ENCODE measurements at places on chromosomes 3 and 15. TPM values are rescaled to one million over a fixed set of nuclear protein-coding genes. Genes with fewer than 3 reads are reported as not detected.

DNA sequence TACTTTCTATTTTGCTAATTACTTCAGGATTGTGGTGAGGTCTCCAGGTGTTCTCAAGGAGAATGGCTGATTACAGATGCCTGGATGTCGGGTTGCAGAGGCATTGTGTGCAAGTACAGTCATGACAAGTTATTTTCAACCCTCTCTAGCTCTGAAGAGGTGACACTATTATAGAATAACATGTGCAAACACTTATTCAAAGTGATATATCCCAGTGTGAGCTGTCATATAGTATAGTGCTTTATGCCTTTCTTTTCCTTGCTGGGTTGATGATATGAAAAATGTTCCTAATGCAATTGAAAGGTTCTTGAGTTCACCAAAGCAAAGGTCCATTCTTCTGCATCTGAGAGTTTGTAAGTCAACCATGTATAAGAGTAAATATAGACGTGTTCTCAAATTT is 167.2 kb downstream of the SPATA16 start:
- no peak for DNase-seq

GRCh38 chr3:54283470-54283869 is 161.1 kb downstream of the CACNA2D3 start:
- DNase-seq: no peak

Gene DAZL
- not detected for polyA plus RNA-seq

DNA sequence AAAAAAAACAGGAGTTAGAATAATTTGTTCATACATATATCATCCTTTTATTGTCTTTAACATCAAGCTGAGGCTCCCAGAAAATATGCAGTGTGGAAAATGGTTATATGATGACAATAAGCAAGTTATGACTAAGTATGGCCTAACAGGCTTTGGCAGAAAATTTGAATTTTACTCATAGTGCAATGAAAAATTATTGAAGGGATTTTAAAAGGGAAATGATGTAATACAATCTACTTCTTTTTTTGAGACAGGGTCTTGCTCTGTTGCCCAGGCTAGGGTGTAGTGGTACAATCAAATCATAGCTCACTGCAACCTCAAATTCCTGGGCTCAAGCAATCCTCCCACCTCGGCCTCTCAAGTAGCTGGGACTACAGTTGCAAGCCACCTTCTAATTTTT is 78.7 kb downstream of the FAIM start:
- DNase-seq: peak; percentile 20

DNA sequence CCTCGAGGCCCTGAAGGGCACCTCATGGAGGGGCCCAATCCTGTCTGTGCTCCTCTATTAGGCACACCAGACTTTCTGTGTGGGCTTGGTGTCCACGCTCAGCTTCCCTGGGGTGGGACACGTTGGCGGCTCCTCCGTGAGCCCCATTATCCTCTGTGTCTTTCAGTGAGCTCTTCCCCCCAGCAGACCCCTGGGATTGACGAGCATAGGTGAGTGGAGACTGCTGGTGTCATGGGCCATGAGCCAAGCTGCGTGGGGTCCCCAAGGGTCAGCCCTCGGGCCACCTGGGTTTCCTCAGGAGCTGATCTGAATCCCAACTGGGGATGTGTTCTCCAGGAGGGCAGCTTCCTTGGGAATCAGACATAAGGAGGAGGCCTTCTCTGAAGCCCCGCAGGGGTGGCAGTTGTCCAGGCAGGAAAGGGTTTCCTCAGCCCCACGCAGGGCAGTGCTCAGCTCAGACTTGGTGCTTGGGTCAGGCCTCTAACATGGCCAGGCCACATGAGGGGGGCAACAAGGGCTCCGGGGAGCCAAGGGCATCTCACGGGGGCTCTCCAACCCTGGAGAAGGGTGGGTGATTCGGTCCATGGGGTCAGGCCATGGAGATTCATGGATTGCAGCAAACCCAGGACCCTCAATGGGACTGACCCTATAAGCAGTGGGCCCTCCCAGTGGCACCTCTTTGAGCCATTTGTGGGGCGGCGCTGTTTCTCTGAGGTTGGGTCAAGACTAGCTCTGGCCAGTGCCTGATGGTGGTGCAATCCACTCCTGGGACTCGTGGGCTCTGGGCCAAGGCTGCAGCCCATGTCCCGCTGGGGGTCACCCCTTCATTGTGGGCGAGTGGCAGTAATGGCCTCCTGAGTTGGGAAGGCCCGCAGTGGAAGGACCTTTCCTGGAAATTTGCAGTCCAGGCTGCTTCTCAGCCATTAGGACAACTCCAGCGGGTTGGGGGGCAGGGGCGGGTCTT is 222.5 kb downstream of the SNRPN start:
- DNase-seq: no peak

DNA sequence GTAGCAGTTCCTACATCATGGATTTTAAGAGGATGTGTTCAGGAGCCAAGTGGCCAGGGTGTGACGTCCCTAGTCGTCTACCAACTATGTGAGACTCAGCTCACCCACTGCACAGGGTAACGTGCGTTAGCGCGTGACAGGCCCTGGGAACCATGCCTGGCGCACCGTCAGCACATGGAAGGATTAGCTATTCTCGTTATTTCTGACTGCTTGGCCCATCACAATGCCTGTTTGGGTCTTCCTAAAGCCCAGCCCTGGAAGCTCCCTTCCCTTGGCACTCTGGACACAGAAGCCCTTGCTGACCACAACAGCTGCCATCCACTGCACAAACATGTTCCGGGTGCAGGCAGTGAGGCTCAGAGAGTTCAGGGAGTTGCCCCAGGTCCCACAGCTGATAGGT is 91.0 kb upstream of the RPL32 start:
- no peak for DNase-seq

Gene SLC22A13
- polyA plus RNA-seq: not detected

DNA sequence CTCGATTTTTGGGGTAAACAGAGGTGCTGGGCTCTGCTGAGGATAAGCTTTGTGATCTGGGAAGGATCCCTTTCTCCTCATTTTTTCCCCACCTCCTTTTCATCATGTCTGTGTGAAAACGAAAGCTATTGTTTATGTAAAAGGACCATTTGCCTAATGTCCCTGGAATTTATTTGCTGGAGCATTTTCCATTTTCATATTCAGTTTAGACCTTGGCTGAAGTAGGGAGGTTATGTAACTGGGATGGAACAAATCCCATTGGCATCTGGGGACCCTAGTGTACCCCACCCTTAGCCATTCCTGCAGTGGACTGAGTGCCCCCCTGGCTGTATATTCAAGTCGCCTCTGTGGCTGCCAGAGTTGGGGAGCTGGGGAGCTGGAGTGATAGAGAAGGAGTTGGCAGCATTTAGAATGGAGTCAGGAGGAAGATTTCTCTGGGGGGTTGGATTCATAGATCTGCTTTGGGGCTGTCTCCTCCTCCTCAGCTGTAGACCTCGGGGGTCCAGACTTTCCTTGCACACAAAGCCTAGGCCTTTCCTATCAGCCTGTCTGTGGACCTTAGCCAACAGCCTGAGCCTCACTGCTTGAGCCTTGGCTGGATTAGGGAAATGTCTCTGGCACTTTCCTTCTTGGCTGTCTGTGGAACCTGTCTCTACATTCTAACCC is 270.4 kb upstream of the CTDSPL start:
- DNase-seq: no peak

Gene MED12L
- 0.08 TPM for polyA plus RNA-seq

- DNase-seq: no peak
These were observed 3.8 kb downstream of the CX3CR1 start for GRCh38 chr3:39275963-39276593.

DNA sequence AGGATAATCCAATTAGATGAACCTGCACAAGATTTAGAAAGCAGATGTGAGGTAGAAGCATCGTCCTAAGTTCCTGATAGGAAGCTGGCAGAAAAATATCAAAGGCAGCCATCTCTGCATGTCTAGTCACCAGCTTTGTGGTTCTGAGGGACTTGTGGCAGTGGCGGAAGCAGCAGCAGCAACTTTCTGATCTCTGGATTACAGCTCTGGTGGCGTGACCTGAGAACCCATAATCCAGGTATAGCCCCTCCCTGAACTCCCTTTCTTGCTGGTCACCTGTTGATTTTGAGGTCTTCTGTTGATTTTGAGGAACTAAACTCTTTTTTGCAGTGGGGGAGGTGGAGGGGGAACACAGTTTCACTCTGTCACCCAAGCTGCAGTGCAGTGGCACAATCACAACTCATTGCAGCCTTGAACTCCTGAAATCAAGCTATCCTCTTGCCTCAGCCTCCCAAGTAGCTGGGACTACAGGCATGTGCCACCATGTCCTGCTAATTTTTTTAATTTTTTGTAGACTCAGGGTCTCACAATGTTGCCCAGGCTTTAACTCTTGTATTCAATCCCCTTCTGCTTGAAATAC is 7.9 kb downstream of the FSIP1 start:
- DNase-seq: no peak

- DNase-seq: no peak
These were observed 7.1 kb upstream of the FGD5 start for GRCh38 chr3:14811684-14812083.

DNA sequence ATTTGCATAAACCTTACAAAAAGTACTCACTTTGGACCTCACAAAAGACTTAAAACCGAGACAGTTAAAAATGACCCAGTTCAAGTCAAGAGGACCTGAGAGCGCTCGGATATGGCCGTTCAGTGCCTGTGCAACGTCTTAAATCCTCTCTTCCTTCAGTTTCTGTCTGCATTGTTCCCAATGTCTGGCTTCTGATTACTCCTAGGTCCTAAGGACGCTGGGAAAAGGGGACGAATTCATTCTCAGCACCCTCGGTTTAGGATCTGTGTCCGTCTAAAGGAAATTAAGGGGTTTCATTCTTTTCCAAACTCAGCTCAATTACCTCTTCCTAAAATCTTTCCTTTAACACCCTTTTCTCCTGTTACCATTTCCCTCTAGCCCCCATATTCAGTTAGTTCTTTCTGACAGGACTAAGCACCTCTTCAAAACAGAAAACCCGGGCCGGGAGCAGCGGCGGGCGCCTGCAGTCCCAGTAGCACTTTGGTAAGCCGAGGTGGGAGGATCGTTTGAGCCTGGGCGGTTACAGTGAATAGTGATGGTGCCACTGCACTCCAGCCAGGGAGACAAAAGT is 970 bp downstream of the DPPA4 start:
- peak; percentile 6 for DNase-seq

GRCh38 chr15:67003586-67003985 is 61.8 kb upstream of the SMAD3 start:
- no peak for DNase-seq

DNA sequence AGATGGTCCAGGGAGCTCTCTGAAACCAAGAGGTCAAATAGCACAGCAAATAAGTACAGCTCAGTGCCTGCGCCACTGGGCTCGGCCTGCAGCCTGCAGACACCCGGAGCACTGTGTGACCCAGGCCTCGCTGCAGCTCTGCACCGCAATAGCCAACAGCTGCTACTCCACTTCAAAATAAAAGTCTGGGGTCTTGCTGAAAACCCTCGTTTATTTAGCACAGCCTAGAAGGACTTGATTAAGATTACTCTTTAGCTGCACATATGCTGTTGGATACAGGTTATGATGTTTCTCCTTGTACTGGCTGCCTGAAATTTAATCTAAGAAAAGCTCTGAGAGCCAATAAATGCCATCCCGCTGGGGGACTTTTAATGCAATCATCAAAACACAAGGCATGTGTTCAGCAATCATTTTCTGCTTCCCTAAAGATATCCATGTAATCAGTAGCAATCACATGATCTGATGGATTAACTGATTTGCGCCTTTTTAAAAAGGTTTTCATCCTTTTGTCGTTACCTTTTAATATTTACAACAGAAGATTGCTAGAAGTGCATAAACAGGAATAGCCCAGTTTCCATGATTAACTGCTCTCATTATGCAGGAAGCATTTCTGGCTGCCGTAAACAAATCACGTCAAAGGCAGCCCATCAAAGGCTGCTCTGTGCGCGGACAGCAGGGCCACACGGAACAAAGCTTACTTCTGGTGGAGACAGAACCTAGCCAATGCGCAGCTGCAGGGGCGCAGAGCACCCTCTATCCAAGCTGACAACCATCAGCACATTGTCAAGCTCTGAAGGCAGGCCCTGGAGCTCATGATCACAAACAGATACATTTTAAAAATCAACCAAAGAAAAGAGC is 58.8 kb downstream of the CLASP2 start:
- DNase-seq: peak; percentile 48

Gene ZIC1
- polyA plus RNA-seq: not detected

- DNase-seq: no peak
These were observed 231.2 kb downstream of the SLC9A9 start for GRCh38 chr3:143617050-143617449.

Gene RTP1
- not detected for polyA plus RNA-seq

Gene C3orf22
- not detected for polyA plus RNA-seq

- no peak for DNase-seq
These were observed 383.7 kb downstream of the MFSD1 start for GRCh38 chr3:159185443-159186050.

DNA sequence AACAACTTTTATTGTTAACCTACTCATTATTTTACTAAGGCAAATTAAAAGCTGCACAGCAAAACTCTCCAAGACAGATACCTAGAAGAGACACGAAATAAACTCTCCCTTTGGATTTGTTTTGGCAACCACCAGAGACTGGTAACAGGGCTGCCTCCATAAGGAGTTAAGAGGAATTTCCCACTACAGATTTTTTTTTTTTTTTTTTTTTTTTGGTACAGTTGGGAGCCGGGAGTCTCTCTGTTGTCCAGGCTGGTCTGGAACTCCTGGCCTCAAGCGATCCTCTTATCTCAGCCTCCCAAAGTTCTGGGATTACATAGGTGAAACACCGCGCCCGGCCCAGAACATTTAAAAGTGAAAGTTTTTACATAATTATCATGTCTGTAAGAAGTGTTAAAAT is 73.6 kb upstream of the VGLL4 start:
- no peak for DNase-seq

- DNase-seq: no peak
These were observed 960.2 kb upstream of the CFAP20DC start for GRCh38 chr3:60009931-60010478.

GRCh38 chr3:17070161-17070959 is 185.6 kb downstream of the PLCL2 start:
- DNase-seq: no peak

DNA sequence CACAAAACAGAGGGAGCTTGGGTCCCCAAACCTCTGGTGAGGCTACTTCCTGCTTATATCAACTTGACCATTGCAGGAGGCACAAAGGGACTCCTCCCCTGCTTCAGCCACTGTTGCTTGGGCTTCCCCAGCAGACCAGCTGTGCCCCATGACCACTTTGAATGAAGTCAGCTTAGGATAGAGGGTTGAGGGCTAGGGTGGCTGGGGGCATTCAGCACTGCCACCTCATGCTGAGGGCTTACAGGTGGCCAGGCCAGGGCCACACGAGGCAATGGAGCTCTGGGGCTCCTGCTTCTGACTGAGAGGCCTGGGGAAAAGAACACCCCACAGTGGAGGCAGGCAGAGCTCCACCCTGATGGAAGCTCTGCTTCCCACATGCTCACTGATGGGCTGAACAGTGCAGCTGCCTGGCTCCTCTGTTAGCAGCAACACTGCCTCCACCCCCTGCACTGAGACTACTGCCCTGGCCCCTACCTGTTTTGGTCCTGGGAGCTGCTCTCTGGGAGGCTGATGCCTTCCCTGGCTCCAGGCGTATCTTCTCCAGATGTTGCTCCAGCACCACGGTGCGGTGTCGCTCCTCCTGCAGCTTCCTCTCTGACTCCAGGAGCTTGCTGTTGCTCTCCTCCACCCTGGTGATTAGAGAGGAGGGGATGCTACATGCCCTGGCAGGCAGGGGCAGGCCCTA is 10.2 kb upstream of the HHATL start:
- no peak for DNase-seq

All from foreskin keratinocyte (primary cell).